Mammary epithelial cell (primary cell): ENCODE measurements at places on chromosomes 7 and 10.
A peak's percentile ranks its signal among the peaks of the same experiment; 100 is the strongest.

DNA sequence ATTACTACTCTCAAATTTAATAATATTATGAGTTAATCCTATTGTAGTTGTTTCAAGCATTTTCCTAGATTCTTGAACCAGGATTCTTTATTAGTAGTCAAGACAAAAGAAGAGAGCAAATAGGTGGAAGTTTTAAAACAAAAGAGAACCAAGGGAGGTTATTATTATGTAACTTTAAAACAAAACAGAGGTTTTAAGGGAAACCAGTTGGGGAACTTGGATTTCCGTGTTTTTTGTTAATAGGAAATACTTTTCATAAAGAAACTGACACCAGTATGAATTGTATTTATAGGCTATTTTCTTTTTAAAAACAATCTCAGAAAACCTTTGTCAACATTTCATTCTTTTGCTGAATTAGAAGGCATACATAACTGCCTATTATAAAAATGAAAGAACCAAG, 183.9 kb downstream of the WNT2 start:
- DNase-seq, result no peak

GRCh38 chr10:17227367-17228090, 512 bp upstream of the VIM start:
- DNase-seq, result no peak

DNA sequence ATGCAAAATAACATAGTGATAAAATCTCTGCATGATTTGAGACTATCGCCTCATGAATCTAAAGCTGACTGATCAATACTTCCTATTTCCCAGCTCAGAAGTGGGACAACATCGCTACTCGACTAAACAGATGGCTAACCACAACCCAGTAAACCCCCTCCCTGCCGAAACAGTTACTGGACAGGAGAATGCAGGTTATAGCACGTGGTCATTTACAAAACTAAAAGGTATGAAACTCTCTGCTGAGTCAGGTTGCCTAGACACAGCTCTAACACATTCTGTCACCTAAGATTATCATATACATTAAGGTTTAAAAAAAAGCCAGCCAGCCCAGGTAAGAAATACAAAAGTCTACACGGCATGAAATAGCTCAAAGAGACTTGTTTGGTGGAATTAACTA, 64.0 kb downstream of the CTBP2 start:
- DNase-seq, result peak; percentile 93

DNA sequence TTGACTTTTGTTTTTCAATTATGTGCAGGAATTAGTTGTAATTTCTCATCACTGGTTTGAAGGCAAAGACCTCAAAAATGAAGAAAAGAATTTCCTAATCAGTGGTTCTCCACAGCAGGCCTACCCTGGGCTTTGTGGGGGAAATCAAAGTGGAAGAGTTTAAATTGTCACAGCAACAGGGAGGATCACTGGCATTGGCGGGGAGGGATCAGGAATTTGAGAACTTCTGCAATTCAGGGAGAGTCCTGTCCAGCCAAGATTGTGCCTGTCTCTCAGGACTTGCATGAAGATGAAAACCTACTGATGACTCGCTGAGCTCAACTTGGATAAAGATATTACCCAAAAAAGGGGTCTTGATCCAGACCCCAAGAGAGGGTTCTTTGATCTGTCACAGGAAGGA, 70.1 kb downstream of the HACD1 start:
- DNase-seq, result no peak

GRCh38 chr10:103929381-103929921, 11.5 kb upstream of the STN1 start:
- DNase-seq, result no peak

DNA sequence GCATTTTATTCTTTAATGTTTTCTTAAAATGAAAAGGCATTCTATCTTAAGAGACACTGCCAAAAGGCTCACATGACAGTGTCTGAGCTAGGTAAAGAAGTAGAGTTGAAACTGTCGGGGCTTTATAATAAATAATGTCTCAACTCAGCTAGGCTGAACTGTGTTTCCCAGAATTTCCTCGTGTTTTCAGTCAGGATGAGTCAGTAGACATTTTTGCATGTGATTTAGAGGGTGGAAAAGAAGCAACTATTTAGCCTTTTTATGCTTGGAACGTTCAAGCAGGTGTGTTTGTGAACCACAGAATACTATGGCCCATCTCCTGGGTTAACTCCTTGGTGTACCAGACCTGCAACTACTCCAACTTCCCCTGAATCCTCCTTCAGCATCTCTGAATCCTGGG, 23.4 kb upstream of the LIPA start:
- peak; percentile 15 for DNase-seq
